Activated naive CD4-positive, alpha-beta T cell (primary cell): ENCODE measurements at places on chromosomes 5 and 9.

DNA sequence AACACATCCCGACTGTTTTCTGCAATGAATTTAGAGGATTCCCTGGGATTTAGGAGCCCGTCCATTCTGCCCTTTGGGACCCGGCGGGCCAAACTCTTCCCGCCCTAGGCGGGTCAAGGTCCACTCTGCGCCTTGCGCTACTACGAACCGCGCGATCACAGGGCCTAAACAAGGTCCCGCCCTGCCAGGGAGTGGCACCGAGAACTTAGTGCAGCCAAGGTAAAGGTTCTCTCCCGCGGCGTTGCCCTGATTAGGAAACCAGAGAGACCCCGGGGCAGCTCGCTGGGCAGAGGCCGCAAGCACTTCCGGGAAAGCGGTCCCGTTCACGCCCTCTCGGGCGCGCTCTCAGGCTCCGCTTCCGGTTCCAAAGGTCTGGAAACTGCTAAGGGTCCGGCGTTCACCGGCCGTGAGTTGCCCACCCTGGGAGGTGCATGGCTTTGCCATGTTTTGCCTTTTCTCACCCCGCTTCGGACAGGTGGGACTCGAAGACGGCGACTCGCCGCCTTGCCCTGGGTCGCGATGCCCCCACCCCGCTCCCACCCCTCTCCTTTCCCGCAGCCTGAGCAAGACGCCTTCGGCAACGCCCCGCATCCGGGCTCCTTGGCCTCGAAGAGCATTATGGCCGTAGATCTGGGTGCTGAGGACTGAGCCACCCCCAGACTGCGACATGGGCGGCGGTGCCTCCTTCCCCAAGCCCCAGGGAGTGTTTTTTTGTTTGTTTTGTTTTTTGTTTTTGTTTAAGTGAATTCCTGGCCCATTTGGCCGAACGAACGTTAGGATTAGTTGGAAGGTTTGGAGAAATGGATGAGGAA lies 23.4 kb downstream of the HNRNPK start:
- peak; percentile 14 for DNase-seq

DNA sequence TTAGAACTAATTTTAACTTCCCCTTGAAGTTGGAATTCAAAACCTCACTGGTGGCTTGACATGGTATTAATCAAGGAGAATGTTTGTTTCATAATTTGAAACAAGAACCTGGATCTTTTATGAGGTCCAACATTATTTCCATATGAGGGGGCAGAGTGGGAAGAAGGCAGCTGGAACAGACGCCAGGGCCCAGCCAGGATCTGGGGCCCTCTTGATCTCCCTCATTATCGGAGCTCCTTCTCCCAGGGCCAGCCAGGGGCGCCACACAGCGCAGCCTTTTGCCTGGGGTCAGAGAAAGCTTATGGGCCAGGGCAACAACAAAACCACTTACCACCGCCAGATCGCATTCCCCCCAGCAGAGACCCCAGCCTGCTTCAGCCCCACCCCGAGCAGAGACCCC lies 27.1 kb upstream of the NKD2 start:
- DNase-seq = no peak

- DNase-seq = no peak
These were observed 48.8 kb downstream of the KCNIP1 start for GRCh38 chr5:170552621-170553115.

DNA sequence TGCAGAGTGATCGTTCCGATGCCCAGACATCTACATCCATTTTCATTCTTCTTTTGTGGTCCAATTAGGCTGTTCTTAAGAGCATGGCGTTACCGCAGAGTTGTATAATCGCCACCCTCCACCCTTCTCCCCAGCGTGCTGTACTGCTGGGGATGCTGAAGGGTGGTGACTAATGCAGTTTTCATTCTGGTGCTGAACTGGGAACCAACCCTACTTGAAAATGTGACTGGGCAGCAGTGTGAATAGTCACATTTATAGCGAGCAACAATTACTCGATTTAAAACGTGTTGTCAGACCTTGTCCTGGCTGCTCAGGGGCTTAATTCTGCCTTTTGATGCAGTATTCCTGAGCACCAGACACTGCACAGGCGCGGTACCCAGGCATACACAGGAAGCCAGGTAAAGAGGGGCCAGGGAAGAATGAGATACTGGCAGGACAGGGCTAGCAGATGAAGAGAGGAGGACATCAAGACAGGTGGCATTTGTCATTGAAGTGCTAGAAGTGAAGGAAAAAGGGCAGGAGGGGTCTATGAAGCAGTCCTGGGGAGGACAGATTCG lies 719 bp upstream of the ISCA1 start:
- DNase-seq = no peak

DNA sequence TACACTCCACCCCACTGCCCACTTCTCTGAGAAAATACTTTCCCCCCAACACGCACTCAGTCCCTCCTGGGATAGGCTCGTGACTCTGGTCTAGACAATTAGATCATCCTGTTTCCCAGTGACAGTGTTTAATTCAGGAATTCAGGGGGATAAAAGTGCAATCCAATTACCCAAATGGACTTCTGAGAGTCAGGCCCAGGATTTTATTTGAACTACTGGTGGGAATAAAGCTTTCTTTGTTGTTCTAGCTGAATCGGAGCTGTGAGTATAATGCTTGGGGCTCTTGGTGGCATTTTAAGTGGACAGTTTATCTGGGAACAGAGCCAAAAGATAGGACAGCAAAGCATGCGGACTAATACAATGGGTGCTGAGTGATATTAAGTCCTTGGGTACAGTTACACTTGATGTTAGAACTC lies 683.3 kb downstream of the MAT2B start:
- no peak for DNase-seq
